CD4-positive, alpha-beta T cell treated with Interleukin-12 subunit alpha and Interleukin-12 subunit beta, for 1 hour (primary cell): ENCODE measurements at places on chromosomes 7 and 10.

DNA sequence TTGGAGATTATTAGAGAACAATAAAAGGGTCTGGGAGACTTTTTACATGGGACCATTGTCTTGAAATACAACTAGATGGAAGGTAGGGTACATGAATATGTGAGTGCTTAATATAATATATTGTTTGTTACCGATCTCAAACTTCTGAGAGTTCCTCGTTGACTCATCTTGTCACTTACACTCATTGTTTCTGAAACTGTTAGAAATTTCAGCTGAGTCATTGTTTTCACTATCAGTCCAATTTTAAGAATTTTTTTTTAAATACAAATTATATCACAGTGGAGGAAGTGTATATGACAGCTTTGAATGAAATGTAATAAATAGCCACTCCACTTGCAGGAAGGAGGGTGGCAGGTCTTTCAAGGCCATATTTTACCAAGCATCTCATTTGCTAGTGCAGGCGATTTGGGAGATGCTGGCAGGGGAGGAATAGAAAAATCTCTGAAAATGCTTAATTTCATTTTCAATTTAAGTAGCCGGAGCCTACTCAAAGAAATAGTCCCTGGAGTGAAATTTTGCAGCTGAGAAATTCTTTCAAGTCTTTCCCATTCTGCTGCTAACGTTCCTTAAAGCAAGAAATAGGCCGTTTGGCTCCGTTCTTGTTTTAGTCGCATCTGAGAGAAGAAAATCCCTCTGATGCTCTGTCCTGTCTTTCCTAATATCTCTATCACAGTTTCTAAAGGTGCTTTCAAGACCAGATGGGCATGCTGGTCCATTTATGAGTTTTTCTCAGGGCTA, 1404.2 kb upstream of the CELF2 start:
- no peak for DNase-seq

DNA sequence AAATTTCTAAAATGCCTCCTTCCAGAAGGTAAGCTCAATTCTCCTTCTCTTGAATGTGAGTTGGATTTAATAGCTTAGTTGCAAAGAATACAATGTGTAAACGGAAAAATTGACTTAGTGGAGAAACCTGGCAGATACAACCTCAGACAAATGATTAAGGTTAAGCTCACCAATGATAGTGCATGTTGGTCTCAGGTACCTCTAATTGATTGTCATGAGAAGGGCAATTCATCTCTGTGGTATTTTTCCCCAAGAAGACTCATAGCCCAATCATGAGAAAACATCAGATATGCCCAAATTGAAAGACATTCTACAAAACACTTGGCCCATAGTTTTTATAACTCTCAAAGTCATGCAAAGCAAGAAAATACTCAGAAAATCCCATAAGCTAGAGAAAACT, 36.2 kb upstream of the TMEM106B start:
- DNase-seq, result no peak

DNA sequence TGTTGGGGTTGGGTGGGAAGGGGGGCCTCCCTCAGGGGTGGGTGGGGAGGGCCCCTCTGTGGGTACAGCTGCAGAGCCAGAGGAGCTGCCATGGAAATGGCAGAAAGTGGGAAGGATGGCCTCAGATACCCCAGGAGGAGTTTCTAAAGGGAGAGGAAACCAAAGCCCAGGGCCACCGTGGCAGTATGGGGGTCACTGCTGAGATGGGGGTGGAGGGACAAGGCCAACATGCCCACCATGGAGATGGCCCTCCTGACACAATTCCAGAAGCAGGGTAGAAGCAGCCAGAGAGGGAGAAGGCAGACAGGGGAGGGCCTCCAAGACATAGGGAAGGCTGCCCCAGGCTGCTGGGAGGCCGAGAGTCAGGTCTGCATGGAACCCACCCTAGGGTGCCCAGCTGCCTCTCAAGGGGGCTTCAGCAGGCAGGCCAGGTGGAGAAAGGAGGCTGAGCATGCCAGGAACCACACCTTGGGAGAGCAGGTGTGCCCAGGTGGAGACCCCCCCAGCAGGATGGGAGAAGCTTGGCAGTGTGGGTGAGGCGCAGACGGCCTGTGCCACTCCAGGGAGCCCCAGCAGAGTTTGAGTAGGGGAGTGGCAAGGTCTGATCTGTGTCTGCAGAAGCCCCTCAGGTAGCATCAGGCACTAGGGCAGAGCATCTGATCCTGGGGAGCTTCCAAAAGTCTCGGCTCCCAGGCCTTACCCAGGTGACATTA, 146.8 kb downstream of the ARHGAP22 start:
- no peak for DNase-seq

- DNase-seq, result no peak
Observed at GRCh38 chr10:118259288-118259906, 82.7 kb downstream of the FAM204A start.

DNA sequence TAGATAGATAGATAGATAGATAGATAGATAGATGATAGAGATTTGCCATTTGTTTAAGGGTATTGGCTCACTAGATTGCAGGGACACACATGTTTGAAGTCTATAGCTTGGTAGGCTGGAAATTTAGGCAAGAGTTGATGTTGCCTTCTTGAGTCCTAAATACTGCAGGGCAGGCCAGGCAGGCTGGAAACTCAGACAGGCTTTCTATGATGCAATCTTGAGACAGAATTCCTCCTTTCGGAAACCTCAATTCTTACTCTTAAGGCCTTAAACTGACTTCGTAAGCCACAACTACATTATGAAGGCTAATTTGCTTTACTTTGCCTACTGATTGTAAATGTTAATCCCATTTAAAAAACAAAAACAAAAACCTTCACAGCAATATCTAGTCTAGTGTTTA, 322.9 kb upstream of the AKR1E2 start:
- no peak for DNase-seq

DNA sequence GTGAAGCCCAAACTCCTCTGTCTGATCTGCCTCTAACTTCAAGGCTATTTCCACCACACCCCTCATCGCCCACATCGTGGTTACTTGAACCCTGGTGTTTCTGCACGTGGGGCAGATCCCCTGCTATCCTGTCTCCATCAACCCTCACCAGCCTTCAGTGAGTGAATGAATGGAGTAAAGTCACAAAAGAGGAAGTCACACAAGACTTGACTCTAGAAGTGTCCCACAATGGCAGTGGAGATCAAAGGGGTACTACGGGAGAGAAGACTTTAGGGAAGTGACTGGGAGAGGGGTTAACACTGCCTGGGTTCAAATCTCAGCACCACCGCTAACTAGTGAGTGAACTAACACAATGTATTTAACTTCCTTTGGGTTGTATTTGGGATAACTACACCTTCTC, 85.9 kb downstream of the COBL start:
- no peak for DNase-seq

DNA sequence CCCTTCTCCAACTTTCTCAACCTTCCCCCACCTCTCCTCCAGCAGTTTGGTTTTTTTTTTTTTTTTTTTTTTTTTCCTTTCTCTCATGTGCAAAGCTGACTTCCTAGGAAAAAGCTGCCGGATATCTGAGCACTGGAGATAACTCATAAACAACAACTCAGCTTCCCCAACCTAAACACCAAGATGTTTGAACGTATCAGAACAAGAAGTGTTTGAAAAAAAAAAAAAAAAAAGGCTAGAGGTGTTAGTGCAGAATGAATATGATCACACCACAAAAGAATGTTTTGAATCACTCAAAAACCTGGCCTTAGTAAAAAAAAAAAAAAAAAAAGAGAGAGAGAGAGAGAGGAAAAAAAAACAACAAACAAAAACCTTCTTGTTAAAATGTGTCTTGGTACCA, 11.2 kb downstream of the GATA3 start:
- no peak for DNase-seq

DNA sequence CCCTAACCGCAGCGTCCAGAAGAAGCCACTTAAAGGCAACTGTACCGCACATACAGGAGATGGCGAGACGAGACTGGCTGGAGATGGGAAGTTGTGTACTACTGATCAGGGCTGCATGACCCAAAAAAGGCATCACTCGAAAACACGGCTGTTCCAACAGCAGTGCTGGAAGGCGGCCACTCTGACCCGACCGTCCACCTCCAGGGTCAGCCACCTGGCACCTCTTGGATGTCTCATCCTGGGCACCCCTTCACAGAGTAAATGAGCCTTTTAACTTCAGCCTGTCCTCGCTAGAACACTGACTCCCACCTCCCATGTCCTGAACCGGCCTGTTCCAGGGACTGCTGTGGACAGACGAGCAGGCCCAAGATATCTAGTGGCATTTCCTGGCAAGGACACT, 180.7 kb downstream of the DIP2C start:
- DNase-seq, result no peak

DNA sequence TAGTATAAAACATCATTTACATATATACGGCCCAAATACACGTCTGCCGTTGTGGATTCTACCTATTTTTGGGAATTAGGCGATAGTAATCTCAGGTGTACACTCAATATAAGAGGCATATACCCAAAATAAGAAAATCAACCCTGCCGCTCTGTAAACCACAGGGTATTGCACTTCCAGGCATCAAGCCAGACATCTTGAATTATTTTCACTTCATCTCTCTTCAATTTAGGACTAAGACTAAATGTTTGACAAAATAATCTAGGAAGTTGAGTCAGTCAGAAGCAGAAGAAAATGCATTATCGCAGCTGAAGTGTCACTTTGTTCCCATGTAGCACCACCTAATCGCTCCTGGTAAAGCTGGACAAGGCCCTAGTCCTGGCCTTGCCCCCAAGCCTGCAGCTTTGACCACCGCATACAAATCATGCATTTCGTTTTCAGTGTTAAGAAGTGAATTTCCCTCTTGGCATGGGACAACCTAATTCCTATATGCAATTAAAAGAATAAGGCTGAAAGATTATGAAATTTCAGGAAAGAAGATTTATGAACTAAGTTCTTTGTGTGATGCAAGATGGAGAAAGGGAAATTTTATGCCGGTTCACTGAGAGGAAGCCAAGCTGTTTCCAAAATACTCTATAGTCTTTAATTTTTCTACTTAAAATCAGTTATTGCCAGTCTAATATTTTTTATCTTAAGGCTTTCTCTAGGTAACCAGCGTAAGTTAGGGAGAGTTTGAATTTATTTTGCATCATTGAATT, 26.0 kb downstream of the CABCOCO1 start:
- no peak for DNase-seq

- no peak for DNase-seq
Observed at GRCh38 chr10:90914992-90915765, 5.7 kb downstream of the ANKRD1 start.

GRCh38 chr10:124740369-124741280, 3.6 kb downstream of the FAM53B start:
- no peak for DNase-seq

DNA sequence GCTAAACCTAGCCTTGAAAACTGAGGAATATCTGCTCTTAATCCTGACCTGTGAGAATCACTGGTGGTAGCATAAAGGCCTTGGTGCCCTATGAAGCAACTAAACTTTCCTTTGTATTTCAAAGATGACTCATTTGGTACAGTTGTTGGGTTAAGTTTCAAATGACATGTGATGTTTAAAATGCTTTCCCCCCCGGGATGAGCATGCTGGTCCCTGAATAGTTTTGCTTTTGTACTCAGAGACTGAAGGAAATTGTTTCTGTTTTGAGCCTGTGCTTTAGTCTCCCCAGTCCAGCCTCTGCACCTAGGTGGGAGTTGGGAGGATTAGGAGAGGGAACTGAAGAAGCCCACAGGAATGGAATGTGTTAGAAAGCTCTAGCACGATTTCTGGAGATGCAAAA, 258.9 kb upstream of the NPY start:
- DNase-seq, result no peak

DNA sequence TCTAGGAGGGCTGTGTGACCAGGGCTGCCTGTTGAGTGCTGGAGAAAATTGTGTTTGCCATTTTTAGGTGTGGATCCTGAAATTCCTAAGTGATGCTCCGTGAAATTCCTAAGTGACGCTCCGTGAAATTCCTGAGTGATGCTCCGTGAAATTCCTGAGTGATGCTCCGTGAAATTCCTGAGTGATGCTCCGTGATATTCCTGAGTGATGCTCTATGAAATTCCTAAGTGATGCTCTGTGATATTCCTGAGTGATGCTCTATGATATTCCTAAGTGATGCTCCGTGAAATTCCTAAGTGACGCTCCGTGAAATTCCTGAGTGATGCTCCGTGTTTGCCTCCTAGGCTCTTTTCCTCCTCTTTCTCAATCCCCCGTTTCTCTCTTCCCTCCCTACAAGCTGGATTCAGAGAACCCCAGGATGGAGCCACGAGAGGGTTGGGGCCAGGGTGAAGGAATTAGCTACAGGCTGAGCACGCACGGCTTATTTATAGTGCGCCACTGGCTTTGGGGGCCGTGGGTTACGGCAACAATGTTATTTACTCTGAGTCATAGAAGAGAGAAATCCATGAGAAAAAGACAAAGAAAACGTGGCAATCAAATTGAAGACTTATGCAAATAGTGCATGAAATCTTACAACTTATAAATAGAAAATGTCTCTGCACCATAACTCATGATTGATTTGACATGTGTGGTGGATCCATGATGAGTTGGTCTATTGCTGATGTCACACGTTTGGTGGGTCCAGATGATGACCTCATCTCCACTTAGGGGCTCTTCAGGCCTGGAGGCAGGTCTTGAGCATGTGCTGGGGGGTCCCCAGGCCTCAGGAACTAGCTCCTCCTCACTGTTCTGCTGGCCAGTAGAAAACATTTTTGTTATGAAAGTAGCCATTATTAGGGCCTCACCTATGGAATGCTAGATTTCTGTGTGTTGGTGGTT, 224.6 kb downstream of the WDR37 start:
- no peak for DNase-seq

GRCh38 chr7:151776876-151777494, 99.9 kb downstream of the PRKAG2 start:
- no peak for DNase-seq

DNA sequence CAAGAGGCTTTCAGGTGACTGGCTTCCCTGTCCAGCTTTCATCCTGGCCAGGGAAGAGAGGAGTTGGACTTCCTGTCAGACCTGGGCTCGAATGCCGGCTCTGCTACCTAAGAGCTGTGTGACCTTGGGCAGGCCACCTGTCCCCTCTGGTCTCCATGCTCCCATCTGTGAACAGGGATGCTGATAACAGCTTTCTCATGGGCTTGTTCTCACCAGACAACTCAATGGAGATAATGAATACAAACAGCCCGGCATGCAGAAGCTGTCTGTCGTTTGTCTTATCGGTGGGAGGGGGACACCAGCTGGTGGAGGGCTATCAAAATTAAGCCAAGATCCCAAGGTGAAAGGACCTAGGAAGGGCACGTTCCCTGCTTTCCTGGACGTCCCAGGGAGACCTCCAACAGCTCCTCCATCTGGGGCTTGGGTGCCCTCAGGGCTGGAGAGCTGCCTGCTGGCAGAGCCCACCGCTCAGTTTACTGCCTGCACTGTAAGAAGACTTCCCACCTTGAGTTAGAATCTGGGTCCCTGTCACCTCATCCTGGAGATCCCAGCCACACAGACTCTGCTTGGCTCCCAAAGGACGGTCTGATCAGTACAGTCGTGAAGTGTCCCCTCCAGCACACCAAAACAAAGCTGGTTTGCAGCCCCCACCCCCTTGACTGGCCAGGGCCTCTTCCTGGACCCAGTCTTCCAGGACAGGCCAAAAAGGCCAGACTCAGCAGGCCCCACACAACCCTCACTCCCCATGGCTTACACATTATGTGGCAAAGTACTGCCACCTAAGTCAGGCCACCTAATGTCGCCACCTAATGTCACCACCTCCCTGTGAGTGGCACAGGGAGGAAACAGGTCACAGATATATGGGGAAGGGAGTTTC, 40.9 kb downstream of the PPIF start:
- no peak for DNase-seq

GRCh38 chr10:17644485-17644943, 563 bp downstream of the STAM start:
- no peak for DNase-seq

GRCh38 chr7:69019437-69019836, 578.8 kb upstream of the AUTS2 start:
- no peak for DNase-seq

- no peak for DNase-seq
Observed at GRCh38 chr7:142611566-142612236, 137.6 kb upstream of the PRSS1 start.

- DNase-seq, result no peak
Observed at GRCh38 chr10:125260260-125260659, 99.9 kb upstream of the CTBP2 start.
